CD4-positive, alpha-beta T cell treated with Interleukin-10 for 1 hour (primary cell): ENCODE measurements at places on chromosomes 7 and 10.

GRCh38 chr10:72276421-72277339, 3.0 kb downstream of the DDIT4 start:
- DNase-seq: no peak

DNA sequence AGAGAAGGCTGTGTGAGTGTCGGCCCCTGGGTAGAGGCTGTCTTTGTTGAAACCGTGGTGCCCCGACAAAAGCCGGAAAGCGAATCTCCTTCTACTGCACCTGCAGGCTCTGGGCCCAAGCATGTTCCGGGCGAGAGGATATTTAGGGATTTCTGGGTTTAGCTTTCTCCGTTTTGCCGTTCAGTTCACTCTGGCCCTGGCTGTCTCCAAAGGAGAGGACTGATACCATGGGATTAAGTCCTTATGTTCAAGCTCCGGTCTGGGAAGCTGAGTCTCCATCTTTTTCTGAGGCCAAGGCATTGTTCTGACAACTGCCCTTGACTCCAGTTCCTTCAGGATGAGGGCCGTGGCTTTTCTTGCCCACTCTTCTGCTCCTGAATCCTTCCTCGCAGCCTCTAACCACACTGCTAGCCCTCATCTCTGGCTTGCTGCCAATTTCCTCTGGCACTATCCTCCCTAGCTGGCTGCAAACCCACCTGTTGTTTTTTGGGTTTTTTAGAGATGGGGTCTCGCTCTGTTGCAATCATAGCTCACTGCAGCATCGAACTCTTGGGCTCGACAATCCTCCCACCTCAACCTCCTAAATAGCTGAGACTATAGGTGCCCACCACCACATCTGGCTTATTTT, 206.8 kb downstream of the SKIDA1 start:
- DNase-seq: no peak

DNA sequence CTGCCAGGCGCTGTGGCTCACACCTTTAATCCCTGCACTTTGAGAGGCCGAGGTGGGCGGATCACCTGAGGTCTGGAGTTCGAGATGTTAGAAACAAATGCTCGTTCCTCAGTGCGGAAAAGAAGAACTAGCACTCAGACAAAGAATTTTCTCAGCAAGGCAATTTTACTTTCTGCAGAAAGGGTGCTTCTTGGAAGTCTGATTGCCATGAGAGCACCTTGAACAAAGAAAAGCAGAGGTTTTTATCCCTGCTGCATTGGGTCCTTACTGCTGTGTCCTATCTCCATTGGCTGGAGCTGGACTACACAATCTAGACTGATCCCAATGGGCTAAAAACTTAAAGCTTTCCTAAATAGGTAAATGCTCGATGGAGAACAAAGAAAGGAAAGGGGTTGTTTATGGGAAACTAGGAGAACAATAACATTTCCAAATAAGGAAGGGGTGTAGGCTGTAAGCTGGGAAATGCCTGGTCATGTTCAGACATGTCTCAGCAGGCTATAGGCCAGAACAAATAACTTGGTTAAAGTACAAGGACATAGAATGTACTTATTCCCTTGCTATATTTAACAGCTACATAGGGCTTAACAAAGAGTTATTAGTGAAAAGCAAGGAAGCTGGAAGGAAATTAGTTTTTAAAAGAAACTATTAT, 26.1 kb upstream of the ACTR3B start:
- no peak for DNase-seq

- DNase-seq: no peak
Measured at GRCh38 chr7:80773787-80774508, 135.5 kb downstream of the CD36 start.
